NCI-H187 (cell line): ENCODE measurements at places on chromosomes 6 and 20.

DNA sequence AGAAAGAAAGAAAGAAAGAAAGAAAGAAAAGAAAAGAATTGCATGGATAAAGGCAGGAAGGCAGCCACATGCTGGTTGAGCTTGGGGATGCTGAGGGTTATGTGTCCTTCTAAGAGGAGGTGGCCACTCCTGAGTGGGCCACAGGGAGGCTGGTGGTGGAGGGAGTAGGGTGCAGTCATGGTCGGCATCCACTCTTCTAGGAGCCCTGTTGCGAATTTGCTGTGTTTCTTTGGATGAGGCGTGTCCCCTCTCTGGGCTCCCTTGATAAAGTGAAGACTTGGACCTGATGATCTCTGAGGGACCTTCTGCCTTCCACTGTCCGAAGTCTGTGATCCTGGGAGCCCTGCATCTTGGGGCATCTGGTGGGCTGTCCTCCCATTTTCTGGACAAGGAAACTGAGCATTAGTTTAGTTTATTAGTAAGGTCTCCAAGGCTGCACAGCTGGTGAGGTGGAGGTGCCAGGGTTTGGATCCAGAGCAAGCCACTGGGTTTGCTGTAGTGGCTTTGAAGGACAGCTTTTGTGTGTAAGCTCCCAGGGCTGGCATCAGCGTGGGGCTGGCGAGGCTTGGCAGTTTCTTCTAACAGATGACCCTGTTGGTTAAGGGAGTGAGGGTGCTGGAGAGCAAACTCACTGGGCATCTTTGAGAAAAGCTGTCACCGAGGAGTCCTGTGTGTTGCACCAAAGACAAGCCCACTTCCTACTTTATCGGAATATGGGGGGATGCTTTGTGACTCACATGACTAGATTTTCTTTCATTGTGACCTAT lies 4.3 kb downstream of the DLGAP4 start:
- DNase-seq: no peak

- no peak for DNase-seq
Observed at GRCh38 chr6:38504996-38505395, 134.7 kb downstream of the BTBD9 start.

- no peak for DNase-seq
Observed at GRCh38 chr6:40293460-40294185, 293.5 kb downstream of the LRFN2 start.

- DNase-seq: no peak
Observed at GRCh38 chr20:32920066-32920465, 61.3 kb downstream of the EFCAB8 start.

GRCh38 chr6:22917344-22917743 lies 348.0 kb downstream of the HDGFL1 start:
- DNase-seq: no peak

DNA sequence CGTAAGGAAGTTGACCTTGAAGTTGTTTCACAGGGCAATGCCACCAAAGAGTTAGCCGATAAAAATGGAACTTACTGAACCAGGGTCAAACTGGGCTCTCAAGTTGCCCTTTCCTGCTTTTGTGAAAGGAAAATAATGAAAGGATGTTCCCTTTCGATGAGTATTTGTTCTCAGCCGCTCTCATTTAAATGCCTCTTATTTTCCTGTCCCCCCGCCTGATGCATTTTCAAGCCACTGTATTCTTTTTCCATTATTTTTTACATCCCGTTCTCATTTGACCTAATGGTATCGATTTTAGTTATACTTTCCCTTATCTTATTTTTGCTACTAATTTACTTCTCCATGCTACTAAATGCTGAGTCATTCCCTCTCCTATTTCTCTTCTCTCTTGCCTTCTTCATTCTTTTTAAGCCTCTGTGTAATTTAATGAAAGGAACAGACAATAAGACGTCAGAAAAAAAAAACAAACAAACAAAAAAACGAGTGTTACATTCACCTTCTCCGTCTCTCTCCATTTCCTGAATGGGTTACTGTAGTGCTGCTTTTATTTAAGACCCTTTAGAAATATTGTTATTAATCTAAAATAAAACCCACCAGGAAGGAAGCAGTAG lies 655 bp upstream of the NDUFAF4 start:
- DNase-seq: no peak

DNA sequence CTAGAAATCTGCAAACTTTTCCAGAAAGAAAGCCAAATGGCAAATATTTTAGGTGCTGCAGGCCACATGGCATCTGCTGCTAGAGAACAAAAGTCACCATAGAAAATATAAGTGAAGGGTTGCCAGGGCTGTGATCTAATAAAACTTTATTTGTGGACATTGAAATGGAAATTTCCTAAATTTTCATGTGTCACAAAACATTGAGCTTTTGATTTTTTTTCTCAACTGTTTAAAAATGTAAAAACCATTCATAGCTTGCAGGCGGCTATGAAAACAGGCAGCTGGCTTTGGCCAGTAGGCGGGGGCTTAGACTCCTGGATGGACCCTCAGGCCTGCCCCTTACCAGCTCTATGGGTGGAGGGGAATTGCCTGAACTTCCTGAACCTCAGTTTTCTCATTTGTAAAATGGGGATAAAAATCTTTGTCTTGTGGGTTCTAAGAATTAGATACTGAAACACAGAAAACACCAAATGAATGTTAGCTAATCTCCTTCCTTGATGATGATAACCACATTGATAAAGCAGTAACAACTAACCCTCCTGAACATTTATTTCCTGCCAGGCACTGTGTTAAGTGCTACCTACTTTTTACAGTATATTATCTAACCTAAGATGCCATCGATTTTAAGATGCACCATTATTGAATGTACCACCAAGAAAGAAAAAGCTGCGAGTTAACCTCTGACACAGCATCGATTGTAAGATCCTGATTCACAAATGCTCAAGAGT lies 85.5 kb downstream of the SLC22A23 start:
- DNase-seq: no peak

GRCh38 chr6:146336191-146336590 lies 207.4 kb upstream of the RAB32 start:
- DNase-seq: no peak

- DNase-seq: no peak
Observed at GRCh38 chr6:100809346-100809745, 71.8 kb downstream of the ASCC3 start.

DNA sequence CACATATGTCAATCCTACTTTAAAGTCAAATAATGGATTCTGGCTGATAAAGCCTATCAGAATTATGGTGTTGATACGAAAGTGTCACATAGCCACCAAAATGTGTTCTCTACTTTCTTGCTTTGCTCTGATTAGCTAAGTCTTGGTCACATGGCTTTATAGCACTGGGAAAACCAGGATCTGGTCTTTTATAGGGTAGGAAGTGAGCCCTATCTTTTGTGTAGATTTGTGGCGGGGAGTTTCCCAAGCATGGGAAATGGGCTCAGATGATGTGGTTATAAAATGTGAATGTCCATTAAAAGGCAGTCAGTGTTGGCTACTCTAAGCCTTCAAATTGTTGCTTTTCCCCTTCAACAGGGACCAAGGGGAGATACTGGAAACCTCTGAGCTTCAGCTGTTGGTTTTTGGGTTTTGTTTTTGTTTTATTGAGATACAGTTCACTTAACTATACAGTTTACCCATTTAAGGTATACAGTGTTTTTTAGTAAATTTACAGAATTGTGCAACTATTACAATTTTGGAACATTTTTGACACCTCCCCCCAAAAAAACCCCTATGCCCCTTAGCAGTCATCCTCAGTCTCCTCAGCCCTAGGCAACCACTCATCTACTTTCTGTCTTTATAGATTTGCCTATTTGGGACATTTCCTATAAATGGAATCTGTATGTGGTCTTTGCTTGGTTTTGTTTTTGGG lies 12.2 kb downstream of the RRP36 start:
- DNase-seq: no peak

DNA sequence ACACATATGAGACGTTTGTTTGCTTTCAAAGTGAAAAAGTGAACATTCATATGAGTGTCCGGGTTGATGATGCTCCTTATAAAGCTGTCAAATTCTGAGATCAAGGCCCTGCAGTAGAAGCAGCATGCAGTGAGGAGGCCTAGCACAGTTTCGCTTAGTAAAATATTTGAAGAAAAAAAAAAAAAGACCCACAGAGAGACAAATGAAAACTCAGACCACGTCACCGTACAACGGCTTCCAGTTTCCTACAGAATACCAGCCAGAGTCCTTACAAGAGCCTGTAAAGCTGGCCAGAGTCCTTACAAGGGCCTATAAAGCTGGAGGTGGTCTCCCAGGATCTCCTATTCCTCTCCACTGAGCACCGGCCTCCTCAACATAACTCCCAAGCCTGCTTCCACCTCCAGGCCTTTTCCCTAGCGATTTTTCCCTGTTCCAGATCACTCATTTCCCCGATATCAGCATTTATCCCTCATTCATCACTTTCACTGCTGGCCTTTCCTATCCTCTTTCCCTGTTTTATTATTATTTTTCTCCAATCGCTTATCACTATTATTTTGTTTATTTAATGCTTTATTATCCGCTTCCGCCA lies 1.5 kb upstream of the HMGN4 start:
- no peak for DNase-seq

DNA sequence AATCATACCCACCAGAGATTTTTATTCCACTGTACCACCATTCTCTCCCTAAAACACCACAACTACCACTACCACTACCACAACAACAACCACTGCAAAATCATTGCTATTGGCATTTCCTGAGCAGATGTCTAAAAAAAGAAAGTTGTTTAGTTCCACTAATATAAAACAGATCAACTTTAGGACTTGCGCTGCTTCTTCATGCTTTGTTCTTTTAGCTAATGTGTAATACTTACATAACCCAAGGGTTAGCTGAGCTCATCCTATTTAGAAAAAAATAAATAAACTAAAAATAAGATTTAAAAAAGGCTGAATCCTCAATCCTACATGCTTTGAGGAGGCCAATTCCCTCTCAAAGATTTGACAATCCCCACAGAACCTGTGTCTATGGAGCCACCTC lies 11.4 kb downstream of the IYD start:
- no peak for DNase-seq

GRCh38 chr6:44727651-44728630 lies 340.4 kb downstream of the CDC5L start:
- DNase-seq: no peak

DNA sequence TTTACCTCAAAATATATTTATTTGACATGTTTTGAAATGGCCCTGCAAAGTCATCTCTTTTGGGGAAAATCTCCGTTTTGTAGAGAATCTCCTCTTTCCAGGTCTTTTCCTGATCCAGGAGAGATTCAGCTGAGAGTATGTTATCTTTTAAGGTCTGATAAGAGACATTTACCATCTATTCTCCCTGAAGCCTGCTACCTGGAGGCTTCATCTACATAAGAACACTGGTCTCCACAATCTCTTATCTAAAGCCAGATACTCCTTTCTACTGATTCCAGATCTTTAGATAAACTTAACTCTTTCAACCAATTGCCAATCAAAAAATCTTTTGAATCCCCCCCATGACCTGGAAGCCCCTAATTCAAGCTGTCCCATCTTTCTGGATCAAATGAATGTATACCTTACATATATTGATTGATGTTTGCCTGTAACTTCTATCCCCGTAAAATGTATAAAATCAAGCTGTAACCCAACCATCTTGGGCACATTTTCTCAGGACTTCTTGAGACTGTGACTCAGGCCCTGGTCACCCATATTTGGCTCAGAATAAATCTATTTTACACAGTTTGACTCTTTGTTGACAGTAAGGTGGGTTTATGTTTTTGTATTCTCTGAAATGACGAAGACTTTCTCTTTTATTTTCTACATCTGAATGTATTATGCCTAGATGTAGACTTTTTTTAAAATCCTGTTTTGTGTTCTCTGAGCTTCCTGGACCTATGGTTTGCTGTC lies 95.5 kb downstream of the ECT2L start:
- no peak for DNase-seq

DNA sequence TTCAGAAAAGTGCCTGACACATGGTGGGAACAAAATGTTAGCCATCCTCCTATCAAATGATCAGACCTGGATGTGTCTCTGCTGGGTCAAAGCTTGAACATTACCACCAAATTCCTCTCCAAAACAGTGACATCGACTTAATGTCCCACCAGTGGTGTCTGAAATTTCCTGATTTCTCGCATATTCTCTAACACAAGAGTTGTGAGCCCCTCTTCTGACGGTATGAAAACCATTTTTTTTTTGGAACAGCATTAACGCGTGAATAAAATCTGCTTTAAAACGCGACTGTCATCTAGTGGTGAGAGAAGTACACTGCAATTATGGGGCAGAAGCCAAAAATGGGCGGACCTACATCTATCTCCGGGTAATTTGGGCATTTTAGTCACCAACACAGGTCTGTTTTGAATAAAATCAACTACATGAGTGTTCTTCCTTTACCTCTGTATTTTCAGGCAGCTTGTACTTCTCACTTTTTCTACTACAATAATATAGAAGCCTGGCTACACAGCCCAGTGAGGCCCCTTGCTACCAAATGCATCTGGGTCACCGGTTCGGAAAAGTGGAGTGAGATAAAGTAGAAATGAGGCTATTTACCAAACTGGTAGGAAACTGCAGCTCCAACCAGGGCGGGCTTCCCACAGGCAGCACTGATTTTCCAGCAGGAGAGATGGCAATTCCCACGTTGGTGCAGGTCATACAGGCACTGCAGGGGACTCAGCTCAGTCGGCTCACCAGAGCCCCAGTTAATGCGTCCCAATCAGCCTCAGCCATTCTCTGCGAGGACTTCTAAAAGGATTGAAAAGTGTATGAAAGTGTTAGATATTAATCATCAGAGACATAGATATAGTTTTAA lies 27.4 kb downstream of the MGME1 start:
- DNase-seq: no peak
